ENCODE measurements at places on chromosomes 7 and 10.

GRCh38 chr7:149477494-149478443 lies 16.9 kb upstream of the ZNF777 start:
- no peak for DNase-seq

GRCh38 chr10:33507662-33508425 lies 173.4 kb upstream of the NRP1 start:
- no peak for DNase-seq

GRCh38 chr7:610531-611280 lies 91.1 kb upstream of the PDGFA start:
- DNase-seq, result peak; percentile 51

GRCh38 chr10:86349474-86349873 lies 17.1 kb downstream of the GRID1 start:
- DNase-seq, result no peak

- DNase-seq, result no peak
Observed at GRCh38 chr7:100364480-100364879, 6.6 kb downstream of the PILRB start.

DNA sequence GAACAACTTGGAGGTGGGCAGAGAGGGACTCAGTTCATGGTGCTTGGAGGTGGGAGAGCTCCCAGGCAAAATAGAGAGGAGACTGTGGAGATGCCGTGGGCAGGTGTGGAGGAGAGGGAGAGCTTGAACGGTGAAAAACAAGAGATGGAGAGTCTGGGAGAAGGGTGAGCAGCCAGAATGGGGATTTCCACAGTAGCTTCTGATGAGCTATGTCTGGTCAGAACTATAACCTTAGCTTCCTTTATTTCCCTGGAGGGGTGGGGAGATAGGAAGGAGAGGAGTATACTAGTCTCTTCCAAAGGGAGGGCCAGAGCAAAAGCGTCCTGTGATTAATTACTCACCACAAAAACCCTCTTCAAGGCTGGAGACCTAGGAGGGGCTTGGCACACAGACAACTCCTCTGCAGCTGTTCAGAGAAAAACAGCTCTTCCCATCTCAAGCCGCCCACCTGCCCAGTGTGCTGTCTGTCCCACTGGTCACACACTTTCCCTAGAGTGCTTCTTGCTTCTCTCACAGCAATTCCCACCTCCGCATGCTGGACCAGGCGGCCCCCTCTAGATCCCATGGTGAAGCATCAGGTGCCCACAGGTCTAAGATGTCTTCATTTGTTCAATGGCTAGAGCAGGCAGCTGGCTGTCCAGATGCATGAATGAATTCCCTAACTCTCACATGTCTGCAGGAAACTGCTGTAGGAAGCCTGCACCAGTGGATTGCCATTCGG lies 41.9 kb downstream of the TAS2R41 start:
- DNase-seq, result no peak

GRCh38 chr7:128099204-128099671 lies 68.0 kb upstream of the LRRC4 start:
- DNase-seq, result no peak

DNA sequence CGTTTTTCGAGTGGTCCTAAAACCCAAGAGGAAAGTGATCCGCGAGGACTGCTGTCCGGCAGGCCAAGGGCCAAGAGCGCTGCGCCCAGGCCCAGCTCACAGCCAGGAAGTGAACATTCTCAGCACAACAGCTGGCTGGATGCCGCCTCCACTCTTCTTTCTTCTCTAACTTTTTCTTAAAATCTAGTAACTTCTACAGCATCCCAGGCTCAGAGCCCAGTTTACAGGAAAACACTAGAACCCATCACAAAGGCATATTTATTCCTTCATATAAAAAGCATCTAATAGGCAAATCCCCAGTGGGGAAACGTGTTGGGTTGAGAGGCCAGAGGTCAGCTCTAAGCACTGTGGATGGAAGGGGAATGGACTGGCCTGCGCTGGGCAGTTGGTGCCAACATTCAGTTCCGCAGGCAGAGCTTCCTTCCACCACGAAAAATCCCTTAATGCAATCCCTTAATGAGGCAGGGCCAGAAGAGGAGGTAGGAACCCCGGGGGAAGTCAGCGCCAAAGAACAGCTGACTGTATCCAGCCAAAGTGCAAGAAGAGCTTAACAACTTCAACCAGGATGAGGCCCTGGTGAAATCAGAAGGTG lies 74.8 kb downstream of the ZRANB1 start:
- DNase-seq, result no peak

DNA sequence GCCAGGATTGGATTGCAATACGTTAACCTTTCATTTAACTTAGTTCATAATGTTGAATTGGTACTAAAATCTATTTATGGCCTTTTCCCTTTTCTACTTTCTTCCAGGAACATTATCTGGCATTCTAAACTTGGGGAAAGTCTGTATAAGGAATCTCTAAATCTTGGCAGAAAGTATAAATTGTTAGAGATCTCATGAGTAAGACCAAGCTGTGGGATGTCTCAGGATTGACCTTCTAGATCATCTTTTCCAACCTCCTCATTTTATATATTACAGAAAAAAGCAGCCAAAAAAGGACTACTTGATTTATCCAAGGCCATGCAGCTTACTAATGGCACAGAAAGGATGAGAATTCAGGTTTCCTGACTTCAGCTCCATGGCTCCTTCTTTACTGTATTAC lies 598.3 kb downstream of the INHBA start:
- DNase-seq, result no peak

DNA sequence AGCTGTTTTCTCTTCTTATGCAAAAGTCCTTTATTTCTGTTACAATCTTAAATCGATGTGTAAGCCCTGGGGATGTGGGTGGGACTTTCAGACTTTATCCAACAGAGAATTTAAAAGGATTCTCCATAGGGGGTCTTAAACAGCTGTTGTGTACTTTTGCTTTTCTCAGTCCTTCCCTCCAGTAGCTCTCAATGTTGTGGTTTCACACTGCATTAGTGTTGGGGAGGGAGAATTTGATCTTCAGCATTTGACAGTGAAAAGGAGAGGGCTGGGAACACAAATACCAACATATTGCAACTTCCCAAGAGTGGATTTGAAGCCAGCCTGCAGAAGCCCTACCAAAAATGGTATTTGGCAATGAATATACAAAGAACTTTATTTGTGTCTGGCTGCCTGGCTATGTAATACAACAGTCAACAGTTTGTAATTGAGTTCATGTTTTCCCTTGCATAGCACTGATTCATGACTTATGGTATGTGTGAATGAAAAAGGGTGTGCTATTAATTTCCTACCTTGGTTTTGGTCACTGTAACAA lies 80.1 kb upstream of the CAPZA2 start:
- DNase-seq, result no peak

- DNase-seq, result no peak
Observed at GRCh38 chr10:132096863-132097478, 31.2 kb downstream of the JAKMIP3 start.

DNA sequence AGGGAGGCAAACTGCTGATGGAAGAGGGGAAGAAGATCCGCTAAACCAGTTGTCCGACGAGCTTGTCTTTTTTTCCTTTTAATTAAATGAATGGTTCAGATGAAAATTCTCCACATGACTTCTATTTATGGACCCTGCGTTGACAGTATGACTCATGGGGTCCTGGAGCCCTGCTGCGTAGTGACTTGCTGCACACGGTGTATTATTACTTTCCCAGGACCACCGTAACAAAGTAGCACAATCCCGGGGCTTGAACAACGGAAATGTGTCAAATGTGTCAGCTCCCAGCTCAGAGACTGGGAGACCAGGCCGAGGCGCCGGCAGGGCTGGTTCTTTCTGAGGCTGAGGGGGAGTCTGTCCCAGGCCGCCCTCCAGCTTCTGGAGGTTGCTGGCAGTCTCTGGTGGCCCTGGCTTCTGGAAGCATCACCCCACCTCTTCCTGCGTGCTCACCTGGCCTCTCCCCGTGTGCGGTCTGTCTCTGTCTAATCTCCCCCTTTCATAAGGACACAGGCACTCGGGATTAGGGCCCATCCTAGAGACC lies 33.8 kb upstream of the MNX1 start:
- DNase-seq, result no peak

- no peak for DNase-seq
Observed at GRCh38 chr7:22671177-22671879, 55.7 kb upstream of the IL6 start.

DNA sequence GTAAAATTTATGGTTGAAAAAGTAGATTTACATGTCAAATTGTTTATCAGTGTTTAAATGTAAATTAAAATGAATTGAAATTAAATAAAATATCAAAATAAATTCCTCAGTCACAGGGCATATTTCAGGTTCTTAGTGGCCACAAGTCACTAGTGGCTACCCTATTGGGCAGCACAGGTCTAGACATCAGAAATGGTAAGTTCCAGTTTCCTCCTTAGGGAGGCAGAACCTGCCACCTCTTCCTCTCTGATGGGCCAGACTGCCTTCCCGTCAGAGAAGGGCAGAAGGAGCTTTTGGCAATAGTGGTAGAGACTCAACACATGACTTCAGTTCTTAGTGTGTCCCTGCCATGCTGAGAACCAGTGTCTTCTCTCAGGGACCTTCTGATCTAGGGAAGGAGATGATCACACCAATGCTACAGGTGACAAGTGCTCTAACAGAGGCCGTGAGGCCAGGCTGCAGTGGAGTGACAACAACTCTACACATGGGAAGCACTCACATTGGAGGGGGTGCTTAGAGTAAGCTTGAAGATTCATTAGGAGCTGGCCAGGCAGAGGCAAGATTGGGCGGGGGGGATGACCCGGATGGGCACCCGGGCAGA lies 14.4 kb upstream of the PCBD1 start:
- DNase-seq, result no peak

- no peak for DNase-seq
Observed at GRCh38 chr10:34015700-34016099, 681.2 kb upstream of the NRP1 start.

DNA sequence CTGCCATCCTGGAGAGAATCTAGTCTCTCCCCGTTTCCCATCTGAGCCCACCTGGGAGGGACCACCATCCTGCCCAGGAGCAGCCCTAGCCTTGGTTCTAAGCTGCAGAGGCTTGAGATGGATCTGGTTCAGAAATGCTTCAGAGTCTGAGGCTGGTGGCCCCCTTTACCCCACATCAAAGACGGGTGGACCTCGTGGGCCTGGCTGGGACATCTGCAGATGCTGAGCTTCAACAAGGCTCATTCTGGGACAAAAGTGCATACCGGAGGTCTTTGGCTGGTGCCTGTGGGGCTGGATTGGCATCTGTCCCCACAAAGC lies 4.9 kb upstream of the IRF5 start:
- DNase-seq, result no peak

DNA sequence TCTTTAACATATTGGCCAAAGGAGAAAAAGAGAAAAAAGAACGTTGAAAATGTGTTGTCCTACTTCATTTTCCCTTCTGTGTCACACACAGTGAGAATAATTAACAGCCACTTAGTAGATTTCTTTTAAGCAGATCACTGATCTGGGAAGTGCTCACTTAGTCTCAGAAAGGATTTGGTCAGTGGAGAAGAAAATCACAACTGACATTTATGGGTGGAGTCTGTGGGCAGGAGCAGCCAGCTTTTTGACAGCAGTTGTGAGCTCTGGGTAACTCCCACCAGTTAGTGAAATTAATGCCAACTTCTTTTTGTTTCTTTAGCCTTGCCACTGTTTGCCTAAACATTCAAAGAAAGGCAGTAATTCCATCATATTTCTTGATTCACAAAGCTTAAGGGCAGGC lies 49.7 kb downstream of the CDK14 start:
- no peak for DNase-seq

GRCh38 chr7:50803359-50804337 lies 21.0 kb upstream of the GRB10 start:
- DNase-seq, result no peak

- DNase-seq, result no peak
Observed at GRCh38 chr10:47078393-47079203, 167.4 kb downstream of the PTPN20 start.

DNA sequence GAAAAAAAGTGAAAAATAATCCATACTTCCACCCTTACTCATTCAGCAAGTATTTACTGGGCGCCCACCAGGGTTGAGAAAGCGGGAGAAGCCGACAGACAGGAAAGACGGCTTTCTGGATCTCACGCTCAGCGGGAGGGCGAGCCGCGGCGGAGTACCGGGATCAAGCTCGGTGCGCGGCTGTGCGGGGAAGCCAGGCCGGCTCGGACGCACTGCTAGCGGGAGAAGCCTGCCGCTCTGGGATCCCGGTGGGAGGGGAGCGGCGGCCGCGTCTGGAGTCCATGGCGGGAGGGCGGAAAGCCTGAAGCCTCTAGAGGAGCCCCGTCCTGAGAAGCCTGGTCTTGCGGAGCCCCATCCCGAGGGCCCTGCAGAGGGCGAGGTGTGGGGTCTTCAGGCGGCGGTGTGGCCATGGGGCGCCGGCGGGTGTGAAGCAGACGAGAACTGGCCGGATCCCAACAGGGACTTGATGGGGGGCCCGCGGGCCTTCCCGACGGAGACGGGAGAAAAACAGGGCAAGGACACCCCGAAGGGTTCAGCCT lies 82.9 kb downstream of the VIPR2 start:
- DNase-seq, result no peak

GRCh38 chr10:126597211-126597610 lies 73.3 kb downstream of the C10orf90 start:
- no peak for DNase-seq

DNA sequence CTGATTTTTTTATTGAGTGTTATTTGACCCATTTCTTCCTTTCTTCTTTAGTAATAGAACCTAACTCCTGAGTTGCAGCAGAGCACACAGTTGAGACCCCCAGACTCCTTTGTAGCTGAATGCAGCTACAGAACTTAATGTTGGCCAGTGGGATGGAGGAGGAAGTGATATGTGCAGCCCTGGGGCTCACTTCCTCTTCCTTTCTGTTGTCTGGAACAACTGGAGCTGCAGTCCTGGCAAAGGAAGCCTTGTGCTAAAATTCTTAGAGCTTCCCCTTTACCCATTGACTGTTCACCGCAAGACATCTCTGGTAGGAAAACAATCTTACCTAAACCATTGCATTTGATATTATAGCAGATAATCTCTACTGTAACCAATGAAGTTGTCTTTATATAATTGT lies 86.6 kb downstream of the ITGB8 start:
- no peak for DNase-seq

- no peak for DNase-seq
Observed at GRCh38 chr7:81195033-81195432, 276.2 kb upstream of the SEMA3C start.

GRCh38 chr7:142425281-142425680 lies 167.4 kb upstream of the PRSS58 start:
- DNase-seq, result no peak

GRCh38 chr7:149433124-149433523 lies 27.7 kb downstream of the ZNF777 start:
- DNase-seq, result no peak

DNA sequence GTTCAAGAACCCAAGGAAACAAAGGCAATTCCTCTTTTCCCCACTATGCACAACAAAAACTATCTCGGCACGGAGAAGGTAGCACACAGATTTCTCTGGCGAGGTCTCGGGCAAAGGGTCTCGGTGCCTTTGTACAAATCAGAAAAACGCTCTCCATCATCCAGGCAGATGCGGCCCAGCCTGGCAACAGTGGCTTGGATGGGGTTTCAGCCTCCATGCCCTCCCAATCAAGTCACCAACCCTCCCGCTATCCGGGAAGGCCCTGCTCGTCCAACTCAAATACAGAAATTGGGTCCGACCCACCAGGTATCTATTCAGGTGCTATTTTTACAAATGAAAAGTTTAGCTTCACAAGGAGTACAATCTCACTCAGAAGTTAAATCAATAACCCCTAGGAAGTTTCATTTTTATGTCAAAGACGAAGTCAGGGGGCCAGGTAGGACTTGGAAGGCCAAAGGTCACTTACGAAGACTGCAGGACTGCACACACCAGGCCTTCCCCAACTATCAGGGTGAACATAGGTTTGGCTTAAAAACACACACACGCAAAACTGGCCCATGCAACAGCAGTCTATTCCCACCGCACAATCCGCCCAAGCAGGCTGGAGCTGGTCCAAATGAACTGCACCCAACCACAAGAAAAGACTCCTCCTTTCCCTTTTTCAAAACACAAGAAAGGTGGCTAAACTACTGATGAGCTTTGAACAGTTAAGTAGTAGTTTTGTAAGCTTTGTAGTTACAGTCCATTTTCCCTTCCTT lies 43.0 kb downstream of the GNA12 start:
- DNase-seq, result no peak
